ENCODE measurements at places on chromosomes 5 and 9. TPM values are rescaled to one million over a fixed set of nuclear protein-coding genes. Genes with fewer than 3 reads are reported as not detected.

The SGTB gene
- 6.4 TPM for total RNA-seq

The C1QTNF3 gene
- 14.9 TPM for total RNA-seq

The CAMK4 gene
- 4.1 TPM for total RNA-seq

The ADAMTSL1 gene
- total RNA-seq, result 1.9 TPM

The PARP8 gene
- 5.3 TPM for total RNA-seq

The PAPPA gene
- total RNA-seq, result 1.6 TPM

The MOB3B gene
- total RNA-seq, result 16.5 TPM

The PTGS1 gene
- 91.3 TPM for total RNA-seq

The STOM gene
- total RNA-seq, result 323 TPM

The FST gene
- 6.1 TPM for total RNA-seq

The IL17B gene
- total RNA-seq, result not detected

The GFRA3 gene
- 1.6 TPM for total RNA-seq

The ROPN1L gene
- total RNA-seq, result not detected

The ORM2 gene
- not detected for total RNA-seq
